ENCODE measurements at places on chromosomes 11 and 22.
A peak's percentile ranks its signal among the peaks of the same experiment; 100 is the strongest.

DNA sequence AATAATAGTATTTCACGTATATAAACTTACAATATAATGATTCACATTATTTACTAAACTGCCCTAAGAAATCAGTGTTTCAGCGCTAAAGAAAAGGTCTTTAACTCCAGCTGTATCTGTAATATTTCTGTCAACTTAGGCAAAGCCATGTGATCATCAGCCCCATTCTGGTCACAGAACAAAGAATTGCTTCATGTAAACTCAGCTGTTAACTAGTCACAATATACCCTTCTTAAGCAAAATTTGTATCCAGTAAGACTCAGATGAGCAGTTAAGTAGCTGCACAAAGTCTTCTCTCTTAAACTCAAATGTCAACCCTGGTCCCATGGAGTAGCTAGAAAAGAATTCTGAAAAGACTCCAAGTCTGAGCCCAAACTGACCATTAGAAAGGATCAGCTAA lies 26.6 kb downstream of the HPS5 start:
- no peak for DNase-seq

- DNase-seq: no peak
These were observed 24.7 kb downstream of the TNRC6B start for GRCh38 chr22:40202225-40202944.

DNA sequence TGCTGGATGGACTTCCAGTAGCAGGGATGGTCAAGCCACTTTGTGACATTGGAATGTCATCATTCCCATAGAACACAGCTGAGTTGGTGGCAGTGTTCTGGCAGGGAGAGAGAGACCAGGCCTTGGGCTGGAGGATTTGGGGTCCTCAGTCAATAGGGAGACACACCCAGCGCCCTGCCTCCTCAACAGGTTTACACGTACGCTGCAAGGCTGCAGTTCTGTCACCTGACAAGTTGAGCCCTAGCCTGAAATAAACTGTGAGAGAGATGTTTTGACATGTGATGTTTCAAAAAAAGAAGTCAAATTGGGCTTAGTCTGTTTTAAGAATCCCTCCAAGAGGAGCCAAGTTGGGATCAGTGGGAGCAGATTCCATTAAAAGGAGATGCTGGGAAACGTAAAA lies 42.9 kb upstream of the CRYBB3 start:
- DNase-seq: no peak

GRCh38 chr11:19817870-19818269 lies 105.2 kb downstream of the NAV2 start:
- DNase-seq: no peak

DNA sequence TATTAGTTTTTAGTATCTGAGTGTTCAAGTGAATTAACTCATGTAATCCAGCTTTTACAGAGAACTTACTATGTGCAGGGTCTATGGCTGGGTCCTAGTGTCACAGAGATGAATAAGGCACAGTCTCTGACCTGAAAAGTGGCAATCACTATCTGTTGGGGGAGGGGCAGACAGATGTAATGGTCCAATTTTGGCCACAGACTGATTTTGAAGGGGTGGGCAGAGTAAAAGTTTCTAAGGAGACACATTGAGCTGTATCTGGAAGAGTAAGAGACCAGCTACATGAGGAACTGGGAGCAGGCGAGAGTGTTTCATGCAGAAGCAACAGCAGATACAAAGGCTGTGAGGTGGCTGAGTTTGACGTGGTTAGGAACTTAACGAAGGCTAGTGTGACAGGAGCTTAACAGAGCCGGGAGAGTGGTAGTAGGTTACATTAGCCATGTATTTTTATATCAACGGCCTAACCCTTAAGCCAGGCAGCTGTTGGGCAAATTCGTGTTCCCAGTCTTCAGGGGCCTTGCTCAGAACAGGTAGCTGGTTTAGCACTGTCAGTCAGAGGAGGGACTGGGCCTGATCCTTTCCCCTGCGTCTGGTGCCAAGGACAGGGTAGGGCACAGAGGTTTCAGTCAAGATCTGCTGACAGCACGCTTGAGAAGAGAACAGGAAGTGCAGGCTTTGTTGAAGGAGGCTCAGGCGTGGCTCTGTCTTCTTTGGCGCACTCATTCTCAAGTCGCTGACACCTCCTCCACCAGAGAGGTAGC lies 1.4 kb upstream of the STIM1 start:
- no peak for DNase-seq

DNA sequence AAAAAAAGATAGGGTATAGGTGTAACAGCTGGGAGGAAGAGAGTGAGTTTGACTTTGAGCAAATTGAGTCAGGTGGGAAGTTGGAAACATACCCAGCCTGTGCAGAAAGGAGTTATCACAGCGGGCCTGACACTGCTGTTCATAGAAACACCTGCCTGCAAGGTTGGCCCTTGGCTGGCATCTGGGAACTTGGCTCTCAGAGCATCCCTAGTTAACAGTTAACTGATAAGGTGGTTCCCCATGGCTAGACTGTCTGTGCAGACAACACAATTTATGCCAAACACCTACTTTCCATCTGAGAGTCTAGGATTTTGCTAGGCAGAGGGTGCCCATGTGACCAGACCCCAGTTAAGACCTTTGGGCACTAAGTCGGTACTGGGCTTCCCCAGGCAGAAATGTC lies 31.4 kb downstream of the ADAMTS8 start:
- DNase-seq: no peak

- no peak for DNase-seq
These were observed 12.7 kb downstream of the SMCO4 start for GRCh38 chr11:93530468-93530826.

- no peak for DNase-seq
These were observed 5.9 kb upstream of the OR10V1 start for GRCh38 chr11:59719556-59719955.

DNA sequence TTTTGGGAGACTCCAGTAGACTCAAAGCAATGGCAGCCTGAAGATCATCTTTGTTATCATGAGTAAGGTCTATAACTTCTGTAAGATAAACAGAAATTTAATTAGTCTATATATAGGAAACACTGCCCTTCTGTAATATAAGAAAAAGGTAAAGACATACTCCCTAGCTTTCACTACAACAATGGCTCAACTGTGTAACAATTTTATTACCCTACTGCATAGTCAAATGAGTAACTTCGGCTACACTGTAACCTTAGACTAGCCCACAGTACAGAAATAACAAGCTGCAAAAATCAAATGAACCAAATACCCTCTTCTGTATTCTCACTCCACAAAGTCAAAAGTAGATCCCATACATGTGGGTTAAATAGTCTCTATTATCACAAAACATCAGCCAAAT lies 33.7 kb downstream of the USP28 start:
- no peak for DNase-seq

DNA sequence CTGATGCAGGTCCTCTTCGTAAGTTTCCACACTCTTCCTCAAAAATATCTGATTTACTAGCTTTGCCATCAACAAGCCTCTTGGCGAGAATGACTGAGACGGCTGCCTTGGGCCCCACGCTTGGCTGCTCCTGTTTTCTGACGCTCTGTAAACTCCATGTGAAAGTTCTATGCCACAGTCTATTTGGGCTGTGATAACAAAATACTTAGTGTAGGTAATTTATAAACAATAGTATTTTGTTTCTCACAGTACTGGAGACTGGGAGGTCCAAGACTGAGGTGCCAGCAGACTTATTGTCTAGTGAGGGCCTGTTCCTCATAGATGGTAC lies 123.2 kb upstream of the SORL1-AS1 start:
- DNase-seq: no peak

DNA sequence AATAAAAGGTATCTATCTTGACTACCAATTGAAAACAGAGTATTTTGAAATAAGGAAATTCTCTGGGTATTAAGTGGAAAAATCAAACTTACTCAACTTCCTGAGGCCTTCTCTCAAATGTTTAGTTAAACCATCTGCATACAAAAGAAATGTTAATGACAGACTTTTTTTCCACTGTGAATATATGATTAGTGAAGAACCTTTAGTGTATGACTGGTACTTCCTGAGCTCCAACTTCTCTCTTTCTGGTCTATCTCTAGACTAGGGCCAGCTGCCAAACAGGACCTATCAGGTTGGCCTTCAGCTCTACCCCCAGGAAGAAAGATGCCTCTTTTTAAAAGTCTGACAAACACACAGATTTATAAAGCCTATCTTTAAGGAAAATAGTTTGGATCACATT lies 68.8 kb upstream of the SCUBE2 start:
- DNase-seq: no peak

- DNase-seq: no peak
These were observed 14.3 kb downstream of the ARFGAP2 start for GRCh38 chr11:47162426-47162825.

- DNase-seq: no peak
These were observed 238.2 kb downstream of the FAT3 start for GRCh38 chr11:92462821-92463220.

DNA sequence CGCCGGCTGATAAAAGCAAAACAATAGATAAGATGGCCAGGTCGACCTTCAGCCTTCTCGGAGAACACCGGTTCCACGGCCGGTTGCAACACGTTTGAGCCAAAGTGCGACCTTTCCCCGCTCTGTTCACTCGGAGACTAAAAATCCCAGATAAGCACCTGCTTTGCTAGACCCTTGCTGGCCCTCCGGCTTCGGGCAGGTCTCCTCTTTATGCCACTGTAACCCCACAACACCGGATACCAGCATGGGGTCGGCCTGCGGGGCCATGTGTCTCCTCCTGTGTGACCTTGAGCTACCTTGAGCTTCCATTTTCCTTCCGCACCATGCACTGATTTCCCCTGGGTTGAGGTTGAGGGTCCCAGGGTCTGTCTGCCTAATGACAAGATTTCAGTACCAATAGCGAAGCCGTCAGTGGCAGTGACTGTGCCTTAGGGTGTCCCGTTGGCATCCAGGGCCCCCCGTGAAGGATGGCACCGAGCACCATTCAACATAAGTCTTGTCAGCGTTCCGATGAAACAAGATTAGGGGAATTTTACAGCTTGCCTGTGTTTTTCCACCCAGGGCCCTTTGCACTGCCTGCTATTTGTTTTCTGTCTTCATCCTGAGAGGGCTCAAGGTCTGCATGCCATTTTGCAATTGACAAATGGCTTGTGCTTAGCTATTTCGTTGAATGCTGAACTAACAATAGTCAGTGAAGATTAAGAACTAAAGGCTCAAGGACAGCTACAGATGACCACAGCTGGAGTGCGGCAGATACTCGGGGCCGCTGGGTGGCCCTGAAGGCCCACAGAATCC lies 118.6 kb downstream of the KCNQ1 start:
- no peak for DNase-seq

GRCh38 chr11:36292311-36292722 lies 3.1 kb upstream of the COMMD9 start:
- no peak for DNase-seq

DNA sequence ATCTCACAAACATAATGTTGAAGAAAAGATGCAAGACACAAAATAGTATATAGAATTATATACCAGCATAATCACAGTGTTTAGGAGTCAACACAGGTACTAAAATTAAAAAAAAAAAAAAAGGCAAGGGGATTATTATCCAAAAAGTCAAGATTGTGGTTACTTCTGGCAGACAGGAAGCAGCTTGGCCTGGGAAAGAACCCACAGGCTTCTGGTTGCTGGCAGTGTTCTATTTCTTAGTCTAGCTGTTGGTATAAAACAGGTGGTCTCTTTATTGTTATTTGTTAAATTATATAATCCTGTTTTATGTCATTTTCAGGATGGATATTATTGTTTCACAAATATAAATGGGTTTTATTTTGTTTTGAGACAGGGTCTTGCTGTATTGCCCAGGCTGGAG lies 54.0 kb downstream of the C11orf58 start:
- no peak for DNase-seq

DNA sequence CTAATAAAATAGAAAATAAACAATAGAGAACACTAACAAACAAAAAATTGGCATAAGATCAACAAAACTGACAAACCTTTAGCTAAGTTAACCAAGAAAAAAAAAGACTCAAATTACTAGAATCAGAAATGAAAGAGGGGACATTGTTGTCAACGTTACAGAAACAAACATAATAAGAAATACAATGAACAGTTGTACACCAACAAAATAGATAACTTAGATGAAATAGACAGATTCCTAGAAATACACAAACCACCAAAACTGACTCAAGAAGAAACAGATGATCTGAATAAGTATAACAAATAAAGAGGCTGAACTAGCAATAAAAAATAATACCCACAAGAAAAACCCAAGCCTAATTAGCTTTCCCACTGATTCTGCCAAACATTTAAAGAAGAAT lies 34.7 kb upstream of the TMPRSS4 start:
- no peak for DNase-seq

GRCh38 chr11:107018219-107018901 lies at the start of gene GUCY1A2:
TSS of gene GUCY1A2 (minus strand) at chr11:107018476. CDS start at chr11:107018055, 421 bp downstream.
- DNase-seq: peak; percentile 70

DNA sequence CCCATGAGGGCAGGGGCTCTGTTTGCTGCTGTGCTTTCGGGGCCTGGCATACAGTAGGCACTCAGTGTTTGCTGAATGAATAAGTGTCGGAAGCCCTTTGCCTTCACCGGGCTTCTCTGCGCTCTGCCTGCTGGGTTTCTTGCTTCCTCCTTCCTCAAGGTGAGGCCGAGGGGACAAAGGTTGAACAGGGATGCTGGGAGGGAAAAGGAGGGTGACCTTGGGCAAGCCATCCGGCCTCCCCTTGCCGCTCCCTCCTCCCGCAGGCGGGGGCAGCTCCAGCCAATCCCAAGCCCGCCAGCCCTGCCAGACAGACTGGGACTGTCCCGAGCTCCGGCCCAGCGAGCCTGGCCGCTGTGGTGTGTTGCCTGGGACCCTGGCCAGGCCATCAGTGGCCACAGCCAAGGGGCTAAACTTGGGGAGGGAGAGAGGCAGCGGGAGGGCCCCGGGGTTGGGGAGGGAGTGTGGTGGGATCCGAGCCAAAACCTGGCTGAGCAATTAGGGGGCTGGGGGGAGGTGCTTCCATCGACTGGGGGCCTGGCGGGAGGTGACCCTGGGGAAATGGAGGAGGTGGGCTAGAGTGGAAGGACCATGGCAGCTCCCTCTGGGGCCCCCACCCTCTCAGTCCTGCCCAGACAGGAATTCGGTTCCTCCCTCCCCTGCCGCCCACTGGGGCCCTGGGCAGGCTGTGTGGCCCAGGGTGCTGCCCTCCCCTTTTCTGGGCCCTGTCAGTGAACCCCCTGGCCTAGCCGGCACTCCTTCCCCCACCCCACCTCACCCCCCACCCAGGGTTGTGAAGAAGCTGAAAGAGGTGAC lies 3.4 kb upstream of the RCOR2 start:
- peak; percentile 85 for DNase-seq

DNA sequence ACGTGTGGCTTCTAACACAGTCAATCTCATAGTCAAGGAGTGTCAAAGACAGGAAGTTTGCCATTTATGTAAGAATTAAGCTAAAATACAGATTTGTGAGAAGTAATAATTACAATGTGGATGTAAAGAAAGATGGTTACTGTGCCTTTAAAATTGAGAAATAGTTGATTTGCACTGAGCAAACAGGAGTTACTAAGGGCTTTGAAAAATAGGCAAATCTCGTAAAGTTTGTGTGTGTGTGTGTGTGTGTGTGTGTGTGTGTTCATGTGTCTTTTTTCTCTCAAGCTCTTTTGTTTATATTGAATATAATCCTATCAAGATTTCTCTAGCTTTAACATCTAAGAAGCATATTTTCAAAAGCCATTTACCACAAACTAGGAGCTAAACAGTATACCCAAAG lies 2284.5 kb downstream of the LRRC4C start:
- no peak for DNase-seq

GRCh38 chr11:74989260-74989638 lies 516 bp downstream of the NEU3 start:
- DNase-seq: no peak
